ENCODE measurements at places on chromosomes 16 and 17.

GRCh38 chr16:81602256-81602776 lies 157.7 kb downstream of the CMIP start:
- DNase-seq: no peak

DNA sequence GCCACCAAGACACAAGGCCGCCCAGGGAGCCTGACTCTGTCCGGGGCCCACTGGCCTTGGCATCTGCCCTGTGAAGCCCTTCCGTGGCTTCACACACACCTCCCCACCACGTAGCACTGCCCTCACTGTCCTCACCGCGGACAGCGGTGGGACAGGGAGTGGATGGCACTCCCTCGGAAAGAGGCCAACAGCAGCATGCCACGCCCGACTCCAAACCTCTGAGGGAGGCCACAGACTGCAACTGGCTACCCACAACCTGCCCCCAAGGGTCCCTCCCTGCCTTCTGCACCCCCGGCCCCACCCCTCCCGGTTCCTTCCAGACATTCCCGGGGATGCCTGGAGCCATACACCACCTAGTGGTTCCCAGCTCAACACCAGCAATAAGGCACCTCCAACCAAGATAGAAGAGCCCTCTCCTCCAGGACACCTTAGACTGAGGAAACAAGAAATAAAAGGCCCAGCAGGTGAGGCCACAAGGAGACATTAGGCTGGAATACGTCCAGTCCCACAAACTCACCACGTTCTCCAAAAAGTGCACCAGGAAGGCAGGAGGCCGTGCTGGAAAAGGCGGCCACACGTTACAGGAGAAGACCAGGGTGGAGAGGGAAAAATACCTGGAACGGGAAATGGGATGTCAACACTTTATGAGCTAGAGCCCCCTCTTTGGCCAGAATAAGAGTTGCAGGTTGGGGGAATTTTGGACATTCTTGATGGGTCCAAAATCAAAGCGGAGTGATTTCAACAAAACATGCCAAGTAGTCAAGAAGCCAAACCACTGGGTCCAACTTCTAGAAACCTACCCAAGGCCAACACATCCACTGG lies 310.0 kb downstream of the SOX9 start:
- DNase-seq: no peak

DNA sequence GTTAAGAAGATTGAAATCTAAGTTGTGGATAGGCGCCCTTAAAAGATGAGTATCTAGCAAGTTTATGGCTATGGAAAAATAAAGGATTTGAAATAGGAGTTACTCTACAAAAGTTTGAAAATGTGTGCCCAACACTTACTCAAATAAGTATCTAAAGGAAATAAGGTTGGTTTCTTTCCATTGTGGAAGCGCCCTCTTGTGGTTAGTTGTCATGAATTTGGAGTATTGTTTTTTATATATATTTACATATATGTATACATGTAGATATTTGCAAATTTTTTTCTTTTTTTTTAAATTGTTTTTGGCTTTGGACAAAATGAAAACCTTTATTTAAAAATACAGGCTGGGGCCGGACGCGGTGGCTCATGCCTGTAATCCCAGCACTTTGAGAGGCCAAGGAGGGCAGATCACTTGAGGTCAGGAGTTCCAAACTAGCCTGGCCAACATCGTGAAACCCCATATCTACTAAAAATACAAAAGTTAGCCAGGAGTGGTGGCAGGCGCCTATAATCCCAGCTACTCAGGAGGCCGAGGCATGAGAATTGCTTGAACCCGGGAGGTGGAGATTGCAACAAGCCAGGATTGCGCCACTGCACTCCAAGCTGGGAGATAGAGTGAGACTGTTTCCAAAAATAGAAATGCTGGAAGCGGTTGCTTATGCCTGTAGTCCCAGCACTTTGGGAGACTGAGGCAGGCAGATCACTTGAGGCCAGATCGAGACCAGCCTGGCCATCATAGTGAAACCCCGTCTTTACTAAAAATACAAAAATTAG lies 24.0 kb upstream of the VPS4A start:
- DNase-seq: peak; percentile 6

GRCh38 chr17:80749611-80750010 lies 205.0 kb downstream of the RPTOR start:
- no peak for DNase-seq

- no peak for DNase-seq
Observed at GRCh38 chr17:43984521-43984920, 19.9 kb upstream of the NAGS start.

DNA sequence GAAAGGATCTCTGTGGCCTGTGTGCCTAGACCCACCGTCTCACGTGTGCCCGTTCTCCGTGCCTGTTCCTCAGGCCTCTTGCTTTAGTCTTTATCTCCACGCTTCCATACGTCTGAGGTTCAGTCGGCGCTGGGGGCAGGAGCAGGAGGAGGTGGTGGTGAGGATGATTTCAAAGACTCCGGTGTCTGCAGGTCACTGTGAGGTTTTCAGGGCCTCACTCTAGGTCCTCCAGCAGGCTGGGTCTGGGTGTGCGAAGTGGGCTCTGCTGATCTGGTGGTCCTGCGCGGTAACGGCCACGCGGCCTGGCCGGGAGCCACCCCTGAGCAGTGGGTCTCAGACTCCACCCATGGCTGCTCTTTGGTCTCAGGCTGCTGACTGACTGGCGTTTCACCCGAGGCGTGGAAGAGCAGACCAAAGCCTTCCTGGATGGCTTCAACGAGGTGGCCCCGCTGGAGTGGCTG lies 14.4 kb upstream of the CLEC18A start:
- no peak for DNase-seq

DNA sequence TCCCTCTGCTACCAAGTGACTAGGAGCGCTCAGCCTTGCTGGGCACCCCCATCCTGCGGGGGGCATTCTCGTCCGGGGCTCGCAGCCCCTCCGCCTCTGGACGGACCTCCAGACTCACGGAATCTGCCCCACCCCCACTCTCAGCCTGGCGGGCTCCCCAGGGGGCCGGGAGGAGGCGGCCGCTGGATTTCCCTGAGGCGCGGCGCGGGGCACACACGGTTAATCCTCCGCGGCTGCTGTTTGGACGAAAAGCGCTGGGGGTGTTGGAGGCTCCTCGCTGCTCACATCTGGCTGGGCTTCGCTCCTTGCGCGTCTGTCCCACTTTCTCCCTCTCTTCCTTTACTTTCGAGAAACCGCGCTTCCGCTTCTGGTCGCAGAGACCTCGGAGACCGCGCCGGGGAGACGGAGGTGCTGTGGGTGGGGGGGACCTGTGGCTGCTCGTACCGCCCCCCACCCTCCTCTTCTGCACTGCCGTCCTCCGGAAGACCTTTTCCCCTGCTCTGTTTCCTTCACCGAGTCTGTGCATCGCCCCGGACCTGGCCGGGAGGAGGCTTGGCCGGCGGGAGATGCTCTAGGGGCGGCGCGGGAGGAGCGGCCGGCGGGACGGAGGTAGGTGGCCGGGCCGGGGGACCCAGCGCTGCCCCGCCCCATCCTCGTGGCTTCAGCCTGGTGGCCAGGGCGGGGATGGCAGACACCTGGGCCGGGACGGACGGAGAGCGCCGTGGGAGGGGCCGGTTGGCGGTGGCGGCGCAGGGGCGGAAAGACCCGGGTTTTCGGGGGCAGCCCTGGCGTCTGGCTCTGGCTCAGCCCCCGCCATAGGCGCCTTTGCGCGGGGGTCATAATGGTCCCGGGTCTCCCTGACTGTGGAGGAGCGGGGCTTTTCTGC lies at the start of gene C1QTNF1:
TSS of gene C1QTNF1 (plus strand) at position 284 of the 886 bp plus-strand sequence. CDS start 19,800 bp downstream, outside the sequence.
- no peak for DNase-seq

DNA sequence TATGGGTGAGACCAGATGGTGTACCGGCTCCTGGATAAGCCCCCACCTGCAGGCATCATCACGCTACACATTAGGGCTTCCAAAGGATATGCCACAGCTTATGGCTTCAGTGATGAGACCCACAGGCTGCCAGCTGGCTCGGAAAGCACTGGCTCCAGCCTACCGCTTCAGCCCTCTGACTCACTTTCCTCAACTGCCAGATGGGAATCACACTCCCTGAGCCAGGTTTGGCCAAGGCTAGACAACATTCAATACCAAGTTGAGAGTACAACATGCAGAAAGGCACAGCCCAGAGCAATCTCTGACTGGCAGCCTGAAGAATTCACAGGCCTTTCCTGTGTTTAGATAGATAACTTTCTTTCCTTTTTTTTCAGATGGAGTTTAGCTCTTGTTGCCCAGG lies 10.3 kb downstream of the CENPV start:
- DNase-seq: no peak

- DNase-seq: no peak
Observed at GRCh38 chr17:46984892-46985291, 5.8 kb upstream of the RPRML start.

DNA sequence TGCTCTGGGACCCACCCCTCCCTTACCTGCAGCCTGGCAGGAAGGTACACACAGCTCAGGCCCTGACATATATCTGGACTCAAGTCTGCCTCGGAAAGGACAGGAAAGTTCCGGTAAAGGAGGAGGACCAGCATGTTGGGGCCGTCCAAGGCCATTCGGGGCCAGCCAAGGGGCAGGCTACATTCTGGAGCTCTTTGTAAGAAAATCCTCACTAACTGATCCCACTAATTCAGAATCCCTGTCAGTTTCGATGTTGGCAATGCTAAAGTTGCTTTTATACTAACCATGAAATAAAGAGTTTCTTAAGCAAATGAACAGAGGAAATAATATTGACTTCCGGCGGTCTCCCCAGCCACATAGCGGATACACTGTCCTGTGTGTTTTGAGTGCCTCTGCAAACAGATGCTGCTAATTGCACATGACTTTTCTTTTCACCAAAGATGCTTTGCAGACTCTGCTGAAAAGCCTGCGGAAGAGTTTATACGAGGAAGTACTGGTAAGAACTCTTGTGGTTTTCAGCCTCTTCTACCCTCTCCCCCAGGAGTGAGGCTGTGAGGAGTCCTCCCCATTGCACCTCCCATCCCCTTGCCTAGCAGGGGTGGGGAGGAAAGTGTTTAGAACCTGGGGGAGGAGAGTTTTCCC lies 54.8 kb downstream of the PLXDC1 start:
- no peak for DNase-seq

GRCh38 chr17:28086519-28086918 lies 44.0 kb downstream of the NLK start:
- DNase-seq: no peak

DNA sequence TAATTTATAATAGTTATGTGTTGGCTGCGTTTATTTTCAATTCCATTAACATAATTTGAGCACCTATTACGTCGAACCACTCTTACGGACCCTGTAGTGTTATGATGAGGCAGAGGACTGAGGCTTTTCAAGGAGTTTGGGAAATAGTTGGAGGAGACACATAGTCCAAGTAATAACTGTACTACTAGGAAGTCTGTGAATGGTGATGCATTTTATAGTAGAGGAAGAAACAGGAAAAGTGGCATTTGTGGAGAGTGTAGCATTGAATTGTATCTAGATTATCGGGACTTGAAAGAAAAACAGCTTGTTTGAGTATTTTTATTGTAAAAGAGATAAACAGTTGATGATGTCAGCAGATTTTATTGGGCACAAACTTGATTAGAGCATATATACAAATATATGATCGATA lies 1.7 kb downstream of the NFATC3 start:
- DNase-seq: no peak

DNA sequence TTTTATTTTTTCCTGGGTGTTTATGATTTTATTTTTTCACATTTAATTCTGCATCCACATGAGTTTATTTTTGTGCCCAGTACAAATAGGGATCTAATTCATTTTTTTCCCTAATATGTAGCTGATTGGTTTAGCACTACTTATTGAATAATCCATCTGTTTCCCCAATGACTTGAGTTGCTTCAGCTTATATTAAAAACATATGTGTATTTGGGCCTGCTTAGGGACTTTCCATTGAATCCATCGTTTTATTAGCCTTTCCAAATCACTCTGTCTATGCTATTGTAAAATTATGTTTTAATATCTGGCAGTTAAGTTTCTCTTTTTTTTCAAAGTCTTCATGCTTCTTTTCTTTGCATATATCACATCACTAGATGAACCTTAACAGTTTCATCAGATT lies 42.2 kb downstream of the WWP2 start:
- no peak for DNase-seq

DNA sequence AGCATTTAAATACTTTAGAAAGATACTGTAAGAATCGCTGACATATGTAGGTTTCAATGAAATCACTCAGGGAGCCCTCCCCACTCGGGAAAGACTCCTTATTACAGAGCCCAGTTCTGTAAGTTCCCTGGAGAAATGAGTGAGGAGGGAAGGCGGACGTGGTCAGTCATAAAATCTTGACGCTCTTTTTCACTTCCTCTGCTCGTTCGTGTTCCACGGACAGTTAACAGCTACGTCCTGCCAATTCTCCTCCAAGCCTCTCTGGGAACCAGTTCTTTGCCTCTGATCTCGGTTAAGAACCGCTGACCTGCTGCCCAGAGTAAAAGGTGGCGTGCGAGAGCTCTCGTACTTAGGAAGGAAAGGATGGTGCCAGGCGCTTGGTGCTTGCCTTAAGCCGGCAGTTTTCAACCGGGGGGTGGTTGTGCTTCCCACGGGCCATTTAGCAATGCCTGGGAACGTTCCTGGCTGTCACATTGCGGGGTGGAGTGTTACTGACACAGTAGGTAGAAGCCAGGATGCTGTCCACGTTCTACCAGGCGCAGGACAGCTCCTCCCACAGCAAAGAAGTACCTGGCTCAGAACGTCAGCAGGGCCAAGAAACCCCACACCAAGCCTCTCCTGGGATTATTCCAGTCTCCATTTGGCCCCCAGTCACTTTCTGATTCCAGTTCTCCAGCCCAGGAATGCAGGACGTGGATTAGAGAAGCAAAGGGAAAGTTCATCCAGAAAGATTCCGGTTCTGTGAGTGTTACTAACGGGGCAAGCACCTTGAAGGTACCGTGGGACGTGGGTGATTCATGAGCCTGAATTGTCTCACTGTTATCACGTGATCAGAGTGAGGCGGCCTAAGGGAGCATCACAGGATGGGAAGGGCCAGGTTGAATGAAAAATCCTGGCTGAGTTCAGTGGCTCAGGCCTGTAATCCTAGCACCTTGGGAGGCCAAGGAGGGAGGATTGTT lies 87.7 kb downstream of the MRM3 start:
- no peak for DNase-seq

DNA sequence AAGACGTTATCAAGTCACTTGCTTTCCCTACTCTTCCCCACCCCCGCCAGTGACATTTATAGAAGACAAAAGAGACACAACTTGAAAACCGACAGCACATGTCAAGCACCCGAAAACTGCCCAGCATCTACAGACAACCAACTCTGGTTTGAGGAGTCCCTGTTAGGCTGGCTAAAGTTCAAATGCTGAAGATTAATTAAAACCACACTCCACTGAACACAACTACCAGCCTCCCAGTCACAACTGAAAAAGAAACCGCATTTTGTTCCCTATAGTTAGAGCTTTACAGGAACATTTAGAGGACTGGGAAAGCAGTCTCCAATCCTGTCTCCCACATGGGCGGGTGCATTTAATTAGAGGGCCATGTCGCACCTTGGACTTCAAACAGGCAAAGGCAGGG lies 73.0 kb upstream of the COX10 start:
- no peak for DNase-seq

DNA sequence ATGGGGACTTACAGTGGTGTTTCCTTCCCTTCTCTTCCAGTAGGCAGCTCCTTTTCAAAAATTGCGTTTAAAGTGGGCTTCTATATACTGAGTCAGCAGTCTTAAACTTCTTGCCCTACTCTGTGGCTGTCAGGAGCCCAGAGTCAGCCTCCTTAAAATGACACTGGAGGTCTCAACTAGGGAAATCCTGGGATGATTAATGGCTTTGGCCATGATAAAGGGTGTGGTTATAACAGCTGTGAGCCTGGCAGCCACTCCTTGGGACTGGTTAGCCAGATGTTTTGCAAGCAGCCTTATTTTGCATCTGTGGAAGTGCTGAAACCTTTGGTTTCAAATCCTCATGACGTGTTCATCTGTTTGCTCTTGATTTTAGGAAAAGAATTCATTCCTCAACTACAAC lies 25.0 kb downstream of the TAC4 start:
- no peak for DNase-seq

Data from cerebellar nuclear complex (tissue), 1 donor.